Caki2 (cell line): ENCODE measurements at places on chromosomes 6 and 20. TPM values are rescaled to one million over a fixed set of nuclear protein-coding genes. Genes with fewer than 3 reads are reported as not detected.

The C2 gene
- 3.2 and 7.7 TPM in 2 replicates for total RNA-seq

The PGC gene
- total RNA-seq, result 5.8 TPM in 1 of 2 replicates, not detected in the other

The RIPOR2 gene
- total RNA-seq, result 2.3 and 13.6 TPM in 2 replicates

The SPAG4 gene
- total RNA-seq, result 40.6 and 79.6 TPM in 2 replicates

The HMGCLL1 gene
- not detected in 2 replicates for total RNA-seq

The EYA4 gene
- total RNA-seq, result 0.17 TPM in 1 of 2 replicates, not detected in the other

The KIF13A gene
- total RNA-seq, result 23.7 and 26.4 TPM in 2 replicates

The C6orf58 gene
- 1.3 TPM in 1 of 2 replicates, not detected in the other for total RNA-seq

The PSMB1 gene
- total RNA-seq, result 776 and 923 TPM in 2 replicates

The CST2 gene
- 240 and 270 TPM in 2 replicates for total RNA-seq

The ZNF391 gene
- total RNA-seq, result 0.06 and 4.0 TPM in 2 replicates

The USP49 gene
- total RNA-seq, result 1.6 and 3.1 TPM in 2 replicates

The RWDD1 gene
- total RNA-seq, result 8.3 and 38.0 TPM in 2 replicates

The MC3R gene
- not detected in 2 replicates for total RNA-seq

The CCN6 gene
- total RNA-seq, result not detected in 2 replicates

The C4A gene
- total RNA-seq, result 0.30 TPM in 1 of 2 replicates, not detected in the other

The FAM162B gene
- total RNA-seq, result not detected in 2 replicates

The ZCCHC3 gene
- total RNA-seq, result 27.1 and 33.4 TPM in 2 replicates

The SPTLC3 gene
- 8.3 and 8.5 TPM in 2 replicates for total RNA-seq

The CAGE1 gene
- total RNA-seq, result not detected in 2 replicates

DNA sequence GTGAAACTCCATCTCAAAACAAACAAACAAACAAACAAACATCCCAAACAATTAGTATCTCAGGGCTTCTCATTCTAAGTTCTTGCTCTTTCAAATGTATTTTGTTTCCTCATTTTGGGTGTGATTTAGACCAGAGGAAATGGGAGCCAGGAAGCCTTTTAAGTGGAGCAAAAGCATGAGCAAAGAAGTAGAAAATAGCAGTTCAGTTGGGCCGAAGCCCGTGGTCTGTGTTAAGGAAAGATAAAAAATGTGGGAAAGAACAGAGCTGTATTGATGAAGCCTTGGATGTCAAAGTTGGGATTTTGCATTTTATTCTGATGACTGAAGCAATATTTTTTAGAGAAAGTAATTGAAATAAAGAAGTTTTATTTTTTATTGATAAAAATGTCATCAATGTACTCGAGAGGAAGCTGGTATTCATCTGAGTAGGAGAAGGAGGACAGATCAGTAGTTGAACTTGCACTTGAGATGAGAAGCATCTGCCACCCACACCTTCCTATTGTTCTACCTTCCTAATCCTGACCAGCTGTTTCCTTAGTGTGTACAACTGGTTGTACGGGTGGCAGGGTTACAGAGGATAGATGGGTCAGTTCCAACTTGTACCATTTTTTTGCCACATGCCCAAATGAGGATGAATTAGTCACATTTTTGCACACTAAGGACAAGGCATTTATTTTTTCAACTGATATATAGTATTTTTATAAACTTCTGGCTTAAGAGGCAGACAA is 56.1 kb downstream of the KIAA0408 start:
- DNase-seq, result no peak

GRCh38 chr20:55792049-55792448 is 213.3 kb downstream of the CBLN4 start:
- DNase-seq, result no peak

GRCh38 chr20:25692499-25692898 is 4.2 kb downstream of the ZNF337 start:
- DNase-seq, result no peak

GRCh38 chr6:170285482-170285881 is 5.4 kb downstream of the DLL1 start:
- DNase-seq, result no peak

- no peak for DNase-seq
These were observed at the start of gene CALHM4 for GRCh38 chr6:116553451-116553850. TSS of gene CALHM4 (plus strand) at chr6:116553751. CDS start at chr6:116553794, 43 bp downstream.

DNA sequence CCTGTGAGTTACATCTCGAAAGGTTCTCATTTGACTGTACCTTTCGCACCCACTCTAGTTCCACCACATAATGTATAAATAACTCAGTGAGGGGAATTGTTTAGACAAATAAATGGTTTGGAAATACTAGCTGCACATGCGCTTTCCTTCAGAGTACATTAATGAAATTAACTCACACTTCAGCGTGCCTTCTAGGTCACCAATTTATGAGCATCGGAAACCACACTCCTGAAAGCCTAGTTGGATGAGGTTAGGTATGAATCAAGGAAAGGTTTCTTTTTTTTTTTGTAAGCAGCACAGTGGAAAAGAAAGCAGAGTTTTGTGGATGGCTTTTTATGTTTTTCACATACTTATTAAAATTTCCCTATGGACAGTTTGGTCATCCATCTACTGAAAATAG is 247.8 kb upstream of the TCF21 start:
- no peak for DNase-seq

DNA sequence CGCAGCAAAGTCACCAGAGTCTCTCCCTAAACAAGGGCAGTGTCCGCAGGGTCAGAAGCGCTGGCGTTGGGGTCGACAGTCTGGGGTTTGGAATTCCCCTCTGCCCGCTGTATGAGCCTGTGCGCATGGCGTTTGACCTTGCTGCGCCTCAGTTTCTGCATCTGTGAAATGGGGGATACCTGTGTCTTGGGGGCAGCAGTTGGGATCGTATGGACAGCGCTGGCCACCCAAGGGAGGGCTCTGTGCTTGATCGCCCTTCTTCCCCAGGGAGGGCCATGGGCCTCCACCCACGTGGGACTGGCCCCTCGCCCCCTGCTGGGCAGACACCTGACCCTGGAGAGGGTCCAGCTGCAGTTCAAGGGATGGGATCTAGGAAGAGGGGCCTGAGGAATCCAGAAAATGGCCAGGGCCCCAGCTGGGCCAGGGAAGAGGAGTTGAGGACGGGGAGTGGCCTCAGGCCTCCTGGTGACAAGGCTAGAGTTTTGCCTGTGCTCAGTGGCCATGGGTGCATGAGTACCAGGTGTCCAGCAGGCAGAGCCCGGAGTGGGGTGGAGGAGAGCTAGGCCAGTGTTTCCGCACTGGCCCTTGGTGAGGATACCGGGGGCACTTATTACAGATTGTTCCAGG is 26.4 kb upstream of the PHACTR3 start:
- no peak for DNase-seq

GRCh38 chr6:82045965-82046756 is 201.4 kb downstream of the IBTK start:
- peak; percentile 35 for DNase-seq

DNA sequence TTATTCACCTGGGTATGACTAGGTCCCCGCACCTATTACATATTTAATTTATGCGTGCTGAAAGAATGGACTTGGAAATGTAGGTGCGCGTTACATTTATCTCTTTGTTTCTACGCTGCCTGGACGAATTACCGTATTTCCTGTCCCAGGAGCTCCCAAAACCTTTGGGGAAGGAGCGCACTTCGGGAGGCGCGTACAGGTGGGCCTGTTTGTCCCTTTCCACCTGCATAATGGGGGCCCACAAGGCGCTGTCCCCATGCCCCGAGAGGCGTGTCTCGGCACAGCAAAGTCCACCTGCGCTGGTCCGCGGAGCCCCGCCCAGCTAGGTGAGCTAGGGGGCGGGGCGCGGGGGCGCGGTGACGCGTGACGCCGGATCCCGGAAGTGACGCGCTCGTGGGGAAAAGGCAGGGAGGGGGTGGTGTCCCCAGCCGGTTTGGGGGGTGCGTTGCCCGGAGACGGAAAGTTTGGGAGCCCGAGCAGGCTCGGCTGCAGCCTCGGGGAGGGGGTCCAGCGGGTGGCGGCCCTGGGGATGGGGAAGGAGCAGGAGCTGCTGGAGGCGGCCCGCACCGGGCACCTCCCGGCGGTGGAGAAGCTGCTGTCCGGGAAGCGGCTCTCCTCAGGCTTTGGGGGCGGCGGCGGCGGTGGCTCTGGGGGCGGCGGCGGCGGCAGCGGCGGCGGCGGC is at the start of gene ANKS1A:
TSS of gene ANKS1A (plus strand) at position 382 of the 682 bp plus-strand sequence. CDS start at position 530, 148 bp downstream.
- DNase-seq, result peak; percentile 73

DNA sequence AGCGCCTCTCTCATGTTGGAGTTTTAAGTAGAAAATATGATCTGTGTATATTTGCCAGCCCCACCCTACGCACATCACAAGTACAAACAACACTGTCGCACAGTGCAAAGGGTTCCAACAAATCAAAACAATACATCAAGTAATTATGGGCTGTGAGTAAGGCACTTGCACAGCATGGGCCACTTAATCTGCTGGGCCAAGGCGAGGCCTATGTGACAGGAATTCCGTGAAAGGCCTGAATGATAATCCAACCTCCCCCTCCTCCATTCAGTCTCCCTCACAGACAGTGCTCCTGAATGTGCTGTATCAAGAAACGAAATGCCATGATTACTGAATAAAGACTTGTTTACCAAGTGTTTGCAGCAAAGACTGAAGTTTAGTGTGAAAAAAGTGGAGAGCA is 130.1 kb upstream of the SLC2A12 start:
- DNase-seq, result no peak

GRCh38 chr20:21968486-21968885 is 263.0 kb downstream of the PAX1 start:
- DNase-seq, result no peak

GRCh38 chr6:161947371-161947770 is 673.5 kb upstream of the AGPAT4 start:
- DNase-seq, result no peak

DNA sequence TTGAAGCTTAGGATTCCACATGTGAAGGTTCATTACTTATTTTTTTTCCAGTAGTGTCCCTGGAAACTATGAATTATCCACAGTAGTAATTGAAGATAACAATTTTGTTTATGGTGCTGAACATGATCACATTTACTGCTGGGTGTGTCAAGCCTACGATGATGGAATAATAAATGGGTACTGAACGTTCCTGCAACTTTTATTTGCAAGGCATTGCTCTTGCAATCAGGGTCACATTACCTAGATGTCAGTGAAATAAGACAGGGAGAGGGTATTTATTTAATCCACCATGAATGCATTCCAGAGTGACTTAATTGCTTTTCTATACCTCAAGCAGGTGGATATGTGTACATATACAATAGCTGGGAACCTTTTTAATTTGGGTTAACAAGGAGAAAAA is 27.0 kb upstream of the MLIP start:
- no peak for DNase-seq

DNA sequence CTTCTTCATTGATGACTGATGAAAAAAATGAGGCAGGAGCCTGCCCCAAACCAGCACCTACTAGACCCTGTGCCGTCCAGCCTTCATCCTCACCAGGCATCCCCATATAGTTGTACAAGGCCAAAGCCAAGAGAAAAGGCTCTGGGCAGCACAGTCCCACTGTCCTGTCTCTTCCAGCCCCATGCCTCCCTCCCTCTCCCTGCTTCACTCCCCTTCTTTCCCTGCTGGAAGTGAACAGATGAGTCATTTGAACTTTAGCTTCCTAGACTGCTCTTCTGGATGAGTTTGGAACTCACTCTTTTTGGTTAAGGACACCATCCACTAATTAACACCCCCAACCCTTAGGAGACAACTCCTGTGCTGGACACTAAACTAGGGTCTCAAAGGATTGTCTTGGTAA is 235.2 kb downstream of the LRFN2 start:
- DNase-seq, result no peak

DNA sequence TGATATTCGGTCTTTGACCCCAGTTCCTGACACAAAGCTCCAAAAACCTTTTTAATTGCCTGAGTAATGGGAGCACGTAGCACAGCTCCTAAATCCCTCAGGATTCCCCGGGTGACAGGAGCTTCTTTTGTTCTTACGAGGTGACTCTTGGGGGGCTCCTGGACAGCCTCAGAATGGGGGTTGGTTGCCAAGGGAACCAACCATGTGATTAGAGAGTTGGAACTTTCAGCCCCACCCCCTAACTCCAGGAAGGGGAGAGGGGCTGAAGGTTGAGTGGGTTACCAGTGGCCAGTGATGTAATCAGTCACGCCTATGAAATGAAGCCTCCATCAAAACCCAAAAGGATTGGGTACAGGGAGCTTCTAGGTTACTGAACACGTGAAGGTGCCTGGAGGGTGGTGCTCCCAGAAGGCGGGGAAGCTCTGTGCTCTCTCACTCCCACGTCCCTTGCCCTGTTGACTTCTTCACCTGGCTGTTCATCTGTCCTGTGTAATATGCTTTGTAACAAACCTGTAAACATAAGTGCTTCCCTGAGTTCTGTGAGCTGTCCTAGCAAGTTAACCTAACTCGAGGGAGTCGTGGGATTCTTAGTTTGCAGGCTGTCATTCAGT is 89.5 kb downstream of the CHMP4B start:
- DNase-seq, result no peak

DNA sequence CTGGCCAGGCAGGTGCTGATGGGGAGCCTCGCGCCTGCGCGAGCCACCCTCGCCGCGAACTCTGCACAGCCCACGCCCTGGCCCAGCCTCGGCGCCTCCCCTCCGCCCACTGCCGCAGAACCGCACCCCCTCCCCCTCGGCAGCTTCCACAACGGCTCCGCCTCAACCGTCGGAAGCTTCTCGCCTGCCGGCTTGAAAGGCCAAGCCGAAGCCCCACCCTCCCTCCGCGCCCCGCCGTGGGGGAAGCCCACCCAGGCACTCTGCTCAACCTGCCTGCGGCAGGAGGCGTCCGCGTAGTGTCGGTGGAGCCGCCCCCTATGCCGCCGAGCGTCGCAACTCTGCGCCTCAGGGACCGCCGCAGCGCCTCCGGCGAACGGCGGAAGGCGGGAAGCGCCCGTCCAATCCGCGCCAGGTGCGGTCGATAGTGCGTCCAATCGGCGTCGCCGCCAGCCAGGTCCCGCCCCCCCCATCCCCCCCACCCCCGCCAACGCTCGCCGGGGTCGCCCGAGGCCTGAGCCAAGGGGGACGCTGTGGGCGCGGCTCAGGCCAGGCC is at the start of gene SYCP2:
TSS of gene SYCP2 (minus strand) at position 342 of the 553 bp plus-strand sequence. CDS start 11,224 bp downstream, outside the sequence.
- peak; percentile 94 for DNase-seq

DNA sequence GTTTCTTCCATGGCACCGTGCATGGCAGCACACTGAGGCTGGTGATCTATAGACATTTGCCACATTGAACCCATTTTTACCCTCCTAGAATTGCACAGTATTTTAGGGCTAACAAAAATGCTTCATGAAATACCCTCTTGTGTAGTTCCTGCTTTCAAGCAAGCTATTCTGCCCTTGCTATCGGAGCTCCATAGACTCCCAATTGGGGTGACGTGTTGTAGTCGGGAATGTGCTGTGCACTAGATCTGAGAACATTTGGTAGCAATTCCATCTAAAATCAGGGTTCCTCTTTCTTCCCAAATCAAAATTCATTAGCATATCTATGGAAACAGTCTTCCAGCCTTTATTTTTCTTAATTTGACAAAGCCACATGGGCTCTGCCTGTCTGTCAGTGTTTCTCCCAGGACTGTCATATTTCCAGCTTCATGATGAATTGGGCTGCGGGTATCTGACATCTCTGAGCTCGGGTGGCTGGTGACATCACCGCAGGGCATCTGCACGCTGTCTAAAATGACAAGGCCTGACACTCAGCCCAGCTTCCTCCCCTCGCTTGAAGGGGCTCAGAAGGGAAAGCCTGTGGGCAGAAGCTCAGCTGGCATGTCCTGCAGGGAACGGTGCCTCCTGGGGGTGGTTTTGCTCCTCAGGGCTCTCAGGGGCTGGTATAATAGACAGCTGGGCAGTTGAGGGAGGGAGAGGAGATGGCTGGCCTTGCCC is 406.4 kb downstream of the QKI start:
- DNase-seq, result no peak

- DNase-seq, result no peak
These were observed 18.1 kb downstream of the SLX4IP start for GRCh38 chr20:10453241-10453640.

GRCh38 chr6:62528894-62529526 is 243.0 kb upstream of the KHDRBS2 start:
- DNase-seq, result no peak

GRCh38 chr20:24769878-24770627 is 179.0 kb upstream of the CST7 start:
- DNase-seq, result no peak

- peak; percentile 56 for DNase-seq
These were observed 22.6 kb upstream of the RIN2 start for GRCh38 chr20:19735446-19735845.

- DNase-seq, result no peak
These were observed 35.2 kb downstream of the SAMD3 start for GRCh38 chr6:130187335-130188206.
